ENCODE measurements at places on chromosomes 12 and 14.

- DNase-seq, result no peak
These were observed 36.5 kb downstream of the KCNMB4 start for GRCh38 chr12:70402597-70402996.

GRCh38 chr12:107178776-107179175 is 85.4 kb upstream of the CRY1 start:
- DNase-seq, result no peak

GRCh38 chr12:98935847-98936246 is 290.8 kb downstream of the APAF1 start:
- DNase-seq, result no peak

- DNase-seq, result no peak
These were observed 65.1 kb upstream of the ST8SIA1 start for GRCh38 chr12:22399464-22400180.

DNA sequence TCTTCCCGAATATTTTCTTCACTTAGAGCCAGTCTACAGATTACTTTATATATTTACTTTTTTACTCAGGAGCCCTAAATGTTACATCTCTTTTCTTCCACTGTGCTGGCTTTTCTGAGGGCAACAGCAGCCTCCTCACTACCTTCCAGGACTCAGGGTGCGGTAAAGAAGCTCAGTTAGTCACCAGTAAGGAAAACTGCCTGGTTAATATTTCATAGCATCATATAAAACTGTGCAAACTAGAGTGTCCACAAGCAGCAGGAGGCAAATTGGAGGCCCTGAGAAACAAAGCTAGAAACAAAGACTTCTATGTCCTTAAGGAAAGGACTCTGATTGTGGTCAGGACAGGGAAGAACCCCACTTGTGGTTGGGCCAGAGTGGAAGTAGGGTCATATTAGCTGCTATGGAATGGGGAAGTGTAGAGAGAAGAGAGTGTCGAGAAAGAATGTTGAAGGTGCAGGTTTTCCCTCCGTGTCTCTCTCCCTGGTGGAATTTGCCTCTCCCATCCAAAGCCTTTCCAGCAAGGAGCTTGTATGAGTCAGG is 220.1 kb downstream of the SLC15A4 start:
- DNase-seq, result no peak

- DNase-seq, result no peak
These were observed 21.5 kb upstream of the KIF26A start for GRCh38 chr14:104116756-104117340.

- no peak for DNase-seq
These were observed 25.4 kb upstream of the ATXN2 start for GRCh38 chr12:111624540-111624939.

- no peak for DNase-seq
These were observed 4.6 kb upstream of the SLCO1B3 start for GRCh38 chr12:20805921-20806320.

Data from stimulated activated CD4-positive, alpha-beta T cell treated with anti-CD3 and anti-CD28 coated beads, TNF-alpha, amount 100 ng/mL, for 1 hour (primary cell).